Tibial nerve (tissue), 4 donors: ENCODE measurements at places on chromosomes 11 and 22.

DNA sequence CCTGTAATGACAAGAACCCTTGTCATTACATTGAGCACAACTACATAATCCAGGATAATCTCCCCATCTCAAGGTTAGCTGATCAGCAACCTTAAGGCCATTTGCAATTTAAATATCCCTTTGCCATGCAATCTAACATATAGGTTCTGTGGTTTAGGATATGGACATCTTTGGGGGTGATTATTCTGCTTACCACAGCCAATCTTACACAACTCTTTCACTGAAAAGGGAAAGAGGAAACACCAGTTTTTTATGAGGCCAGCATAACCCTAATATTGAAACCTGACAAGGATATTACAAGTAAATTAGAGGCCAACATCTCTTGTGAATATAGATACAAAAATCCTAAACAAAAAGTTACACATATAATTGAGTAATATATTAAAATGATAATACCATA, 78.5 kb downstream of the CYP2R1 start:
- DNase-seq: no peak

DNA sequence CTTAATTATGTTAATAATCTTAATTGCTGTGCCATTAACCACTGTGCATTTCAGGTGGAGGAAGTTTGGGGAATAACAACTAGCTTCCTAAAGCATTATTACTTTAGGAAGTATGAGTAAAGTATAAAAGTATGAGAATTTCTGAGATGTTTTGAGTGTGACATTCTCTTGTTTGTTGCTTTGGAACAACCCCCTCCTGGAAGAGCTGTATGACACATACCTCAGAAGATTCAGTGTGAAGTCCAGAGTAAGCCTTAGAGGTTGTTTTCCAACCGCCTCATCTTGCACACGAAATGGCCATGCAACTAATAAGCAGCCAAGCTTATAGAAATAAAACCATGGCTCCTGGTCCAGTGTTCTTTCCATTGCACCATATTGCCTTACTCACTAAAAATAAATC, 21.7 kb downstream of the CCDC81 start:
- no peak for DNase-seq

GRCh38 chr11:27795955-27796861, 96.0 kb upstream of the BDNF start:
- DNase-seq: no peak

DNA sequence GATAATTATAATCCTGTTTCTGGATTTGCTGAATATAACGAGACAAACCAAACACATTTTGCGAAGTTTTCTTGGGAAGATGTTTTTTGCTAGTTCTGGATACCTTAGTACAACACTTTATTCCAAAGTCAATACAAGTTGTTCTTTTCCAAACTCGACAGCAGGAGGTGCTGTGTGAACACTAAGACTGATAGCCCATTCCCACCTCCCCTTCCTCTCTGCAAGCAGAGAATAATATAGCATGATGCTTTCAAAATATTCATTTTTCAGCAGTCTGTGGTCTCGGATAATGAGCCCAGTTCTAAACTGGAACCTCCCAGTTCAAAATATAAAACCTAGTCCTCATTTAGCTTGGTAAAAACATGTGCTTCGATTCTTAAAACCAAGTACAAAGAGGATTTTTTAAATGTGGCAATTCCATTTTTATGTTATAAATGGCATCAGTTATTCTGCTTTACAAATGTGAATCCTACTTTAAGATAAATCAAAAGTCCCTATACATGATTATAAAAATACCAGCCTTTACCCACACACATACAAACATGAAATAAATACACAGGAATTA, 129.1 kb downstream of the DCDC1 start:
- no peak for DNase-seq

DNA sequence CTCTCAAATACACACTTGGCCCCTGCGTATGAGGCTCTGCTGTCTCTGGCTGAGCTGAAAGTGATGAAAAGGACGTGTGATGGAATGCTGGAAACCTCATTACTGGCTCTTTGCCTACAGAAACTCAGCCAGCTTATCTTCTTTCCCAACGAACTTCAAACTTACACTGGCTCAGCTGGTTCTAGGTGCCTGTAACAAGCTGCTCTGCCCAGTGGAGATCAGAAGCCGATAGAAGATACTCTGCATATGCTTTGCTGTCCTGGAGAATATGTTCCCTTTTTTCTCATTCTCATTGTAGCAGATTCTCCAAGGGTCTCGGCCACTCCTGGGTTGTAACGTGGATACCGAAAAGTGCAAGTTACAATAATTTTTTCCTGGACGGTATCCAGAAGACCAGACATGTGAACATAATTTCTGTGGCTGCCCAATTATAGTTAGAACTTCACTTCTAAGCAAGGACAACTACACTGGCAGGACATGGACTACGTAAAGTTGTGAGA, 405.3 kb upstream of the CCDC90B start:
- DNase-seq: no peak

DNA sequence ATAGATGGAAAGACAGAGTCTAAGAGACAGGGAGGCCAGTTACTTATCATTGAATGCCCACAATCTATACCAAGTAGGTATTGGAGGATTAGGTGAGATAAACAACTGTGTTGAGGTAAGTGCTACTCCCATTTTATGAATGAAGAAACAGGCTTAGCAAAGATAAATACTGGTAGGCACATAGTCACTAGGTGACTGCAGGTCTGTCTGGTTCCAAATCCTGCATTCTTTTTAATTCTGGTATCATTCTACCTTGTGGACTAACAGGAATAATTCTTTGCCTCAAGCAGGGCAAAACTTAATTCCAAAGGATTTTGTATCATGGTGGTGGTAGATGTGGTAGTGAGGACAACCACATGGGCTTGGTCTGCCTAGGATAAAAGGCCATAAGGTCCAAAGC, 28.4 kb downstream of the RNF169 start:
- no peak for DNase-seq

- DNase-seq: no peak
Observed at GRCh38 chr22:44574640-44575380, 76.8 kb upstream of the RTL6 start.

- no peak for DNase-seq
Observed at GRCh38 chr11:67120881-67121710, 2.0 kb downstream of the KDM2A start.
